T follicular helper cell (primary cell): ENCODE measurements at places on chromosomes 4 and X.

- no peak for DNase-seq
Measured at GRCh38 chr4:182391111-182391684, 148.0 kb downstream of the TENM3 start.

DNA sequence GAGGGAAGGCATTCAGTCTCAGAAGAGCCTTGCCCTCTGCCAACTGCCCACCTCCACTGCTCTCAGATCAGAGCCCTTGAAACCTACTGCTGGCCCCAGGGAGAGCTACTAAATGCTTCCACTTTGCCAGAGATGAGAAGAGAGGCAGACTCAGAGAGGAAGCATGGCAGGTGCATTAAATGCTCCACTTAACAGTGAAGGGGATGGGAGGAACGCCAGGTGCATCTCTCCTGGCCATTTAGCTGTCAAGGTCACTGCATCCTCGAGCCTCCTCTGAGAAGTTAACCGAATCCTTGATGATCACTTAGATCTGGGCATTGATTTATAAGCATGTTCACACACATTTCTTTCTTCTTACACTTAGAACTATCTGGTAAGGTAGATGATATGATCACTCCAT is 15.0 kb downstream of the TRPC5 start:
- no peak for DNase-seq

GRCh38 chr4:165631208-165631894 is 241.7 kb upstream of the TLL1 start:
- no peak for DNase-seq

GRCh38 chr4:111930659-111931058 is 214.6 kb upstream of the FAM241A start:
- no peak for DNase-seq

DNA sequence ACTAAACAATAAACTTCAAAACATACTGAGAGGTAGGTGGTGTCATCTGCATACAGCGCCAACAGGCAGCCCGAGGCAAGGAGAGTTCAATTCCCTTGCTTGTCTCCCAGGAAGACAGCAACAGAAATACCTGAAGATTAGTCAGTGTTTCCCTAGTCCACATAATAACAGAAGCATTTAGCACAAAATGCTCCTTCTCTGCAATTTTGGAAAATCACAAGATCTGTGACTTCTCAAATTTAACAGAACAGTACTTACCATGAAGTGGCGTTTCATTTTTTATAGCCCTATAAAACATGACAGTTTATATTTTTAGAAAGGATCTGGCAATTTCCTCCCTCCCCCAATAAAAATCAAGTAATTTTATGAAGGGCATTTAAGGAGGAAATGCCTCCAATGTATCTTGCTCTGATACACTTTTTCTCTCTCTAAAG is 67.1 kb upstream of the MYOZ2 start:
- DNase-seq, result no peak

DNA sequence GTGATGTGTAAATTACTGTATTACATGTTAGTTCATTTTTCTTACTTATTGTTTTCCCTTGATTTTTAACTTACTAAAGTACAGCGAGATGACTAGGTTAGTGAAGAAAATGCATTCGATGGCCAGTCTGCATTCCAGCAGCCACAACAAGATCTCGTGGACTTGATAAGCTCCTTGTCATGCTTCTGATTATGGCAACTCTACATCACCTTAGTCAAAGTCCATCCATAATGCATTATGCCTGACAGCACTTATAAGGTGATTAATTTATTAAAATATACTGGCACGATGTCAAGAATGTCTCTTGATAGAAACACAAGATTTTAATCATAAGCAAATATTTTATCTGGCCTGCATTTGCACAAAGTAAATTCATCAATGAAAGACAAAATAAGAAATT is 109.9 kb upstream of the NAP1L5 start:
- no peak for DNase-seq

- DNase-seq, result no peak
Measured at GRCh38 chr4:99310389-99310788, 10.8 kb downstream of the ADH1B start.

DNA sequence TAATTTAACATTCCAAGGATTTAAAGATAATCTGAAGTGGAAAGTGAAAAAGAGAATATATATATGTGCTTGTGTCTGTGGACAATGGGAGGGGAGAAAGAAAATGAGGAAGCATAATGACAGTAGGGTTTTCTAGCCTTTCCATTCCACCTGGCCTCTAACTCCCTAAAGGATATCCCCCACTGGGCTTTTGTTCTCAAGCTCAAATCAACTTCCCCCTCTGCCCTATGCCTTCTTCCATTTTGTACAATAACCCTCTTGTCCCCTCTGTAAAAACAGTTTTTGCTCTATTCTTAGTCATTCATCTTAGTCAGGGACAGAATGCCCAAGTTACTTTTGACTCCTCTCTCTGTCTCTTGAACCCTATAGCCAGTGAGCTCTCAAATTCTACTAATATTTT is 23.6 kb downstream of the ANTXR2 start:
- DNase-seq, result no peak

GRCh38 chrX:71859637-71860036 is 51.0 kb upstream of the NHSL2 start:
- no peak for DNase-seq

GRCh38 chr4:103303011-103303410 is 104.9 kb upstream of the CENPE start:
- DNase-seq, result no peak

DNA sequence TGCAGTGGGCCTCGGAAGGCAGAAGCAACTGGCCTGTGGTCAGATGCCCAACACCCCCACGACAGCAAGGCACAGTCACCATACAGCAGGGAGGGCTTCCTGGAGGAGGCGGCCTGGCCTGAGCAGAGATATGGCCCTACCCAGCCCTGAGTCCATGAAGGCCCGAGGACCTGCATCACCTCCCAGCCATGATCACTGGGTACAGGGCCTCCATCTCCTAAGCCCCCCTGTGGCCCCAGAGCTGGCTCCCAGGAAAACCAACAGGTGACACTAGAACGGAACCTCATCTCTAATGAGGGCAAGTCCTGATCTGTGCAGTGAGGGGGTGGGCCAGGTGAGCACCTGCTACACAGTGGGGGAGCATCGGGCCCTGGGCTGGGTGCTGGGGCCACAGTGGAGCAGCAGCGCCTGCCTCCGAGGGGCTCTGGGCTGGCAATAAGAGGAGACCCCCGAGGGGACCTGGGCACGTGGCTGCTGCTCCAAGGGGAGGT is 26.2 kb upstream of the MXD4 start:
- no peak for DNase-seq

DNA sequence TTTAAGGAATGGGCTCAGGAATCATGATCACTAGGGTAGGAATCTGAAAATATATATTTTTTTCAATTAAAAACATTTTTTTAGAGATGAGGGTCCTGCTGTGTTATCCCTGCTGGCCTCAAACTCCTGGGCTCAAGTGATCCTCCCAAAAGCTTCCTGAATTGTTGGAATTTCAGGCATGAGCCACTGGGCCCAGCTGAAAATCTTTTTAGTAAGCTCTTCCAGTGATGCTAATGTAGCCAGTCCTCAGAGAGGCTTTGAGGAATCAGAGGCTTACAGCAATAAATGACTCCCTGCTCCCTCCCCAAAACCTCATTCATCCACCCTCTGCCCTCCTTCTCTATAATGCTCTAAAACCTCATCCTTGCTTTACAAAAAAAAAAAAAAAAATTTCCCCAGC is 129.5 kb downstream of the ZIC3 start:
- DNase-seq, result no peak

- DNase-seq, result no peak
Measured at GRCh38 chr4:101201421-101201820, 145.9 kb downstream of the PPP3CA start.

DNA sequence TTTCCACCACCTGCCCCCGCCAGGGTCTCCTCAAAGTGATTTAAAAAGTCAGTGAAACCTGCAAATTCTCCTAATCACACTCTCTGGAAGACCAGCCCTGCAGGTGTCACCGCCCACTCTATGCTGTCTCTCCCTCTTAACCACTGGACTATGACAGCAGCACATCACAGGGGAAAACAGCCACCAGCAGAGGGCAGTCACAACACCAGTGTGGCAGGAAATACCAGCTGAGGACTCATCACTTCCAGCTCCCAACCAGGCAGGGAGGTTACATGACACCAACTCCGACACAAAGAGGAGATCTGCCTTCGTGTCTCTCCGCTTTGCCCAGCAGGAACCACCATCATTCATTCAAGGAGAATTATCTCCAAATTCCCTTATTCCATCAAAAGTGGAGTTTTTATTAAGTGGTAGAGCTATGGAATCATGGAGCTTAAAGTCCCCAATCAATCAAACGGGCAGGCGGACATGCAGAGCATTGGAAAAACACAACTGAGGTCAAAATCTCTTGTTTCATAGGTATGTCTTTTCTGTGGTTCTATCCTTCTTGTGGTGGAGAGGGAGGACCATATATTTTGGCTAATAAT is 91.3 kb downstream of the NSUN7 start:
- DNase-seq, result peak; percentile 42

- no peak for DNase-seq
Measured at GRCh38 chrX:154541896-154542722, 4.5 kb downstream of the G6PD start.

GRCh38 chr4:176186671-176187395 is 8.6 kb downstream of the SPATA4 start:
- DNase-seq, result no peak

DNA sequence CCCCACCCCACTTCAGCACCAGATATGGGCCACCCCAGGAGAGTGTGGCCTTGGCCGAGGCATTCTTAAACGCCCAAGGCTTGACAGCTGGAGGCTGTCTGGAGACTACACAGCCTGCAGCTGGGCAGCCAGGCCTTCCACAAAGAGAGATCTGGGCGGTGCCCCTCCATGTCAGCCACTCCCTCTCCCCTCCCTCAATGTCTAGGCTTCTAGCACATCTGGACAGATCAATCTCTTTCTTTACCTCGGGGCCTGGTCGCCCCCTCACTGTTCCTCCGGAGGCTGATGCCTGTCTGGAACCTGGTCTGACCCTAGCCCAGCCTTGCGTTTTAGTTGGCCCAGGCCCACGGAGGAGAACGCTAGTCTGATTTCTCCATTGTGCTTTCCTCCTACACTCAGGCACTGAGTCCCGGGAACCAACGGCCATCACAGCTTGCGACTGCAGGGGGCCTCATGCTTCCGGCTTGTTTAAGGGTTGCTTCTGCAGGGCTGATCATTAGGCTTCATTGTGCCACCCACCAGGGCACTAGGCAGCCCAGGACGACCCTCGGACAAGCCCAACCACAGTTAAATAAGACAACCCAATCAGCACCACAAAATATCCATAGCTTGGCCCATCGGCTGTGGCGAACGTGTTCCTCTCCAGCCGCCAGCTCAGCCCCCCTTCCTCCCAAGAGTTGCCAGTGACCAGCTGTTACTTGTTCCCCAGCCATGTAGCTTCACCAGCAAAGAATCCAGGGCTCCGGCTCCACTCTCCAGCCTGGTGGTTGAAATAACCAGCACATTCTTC is 200.6 kb downstream of the BCOR start:
- no peak for DNase-seq

GRCh38 chrX:125137521-125137920 is 182.2 kb upstream of the TEX13C start:
- no peak for DNase-seq

DNA sequence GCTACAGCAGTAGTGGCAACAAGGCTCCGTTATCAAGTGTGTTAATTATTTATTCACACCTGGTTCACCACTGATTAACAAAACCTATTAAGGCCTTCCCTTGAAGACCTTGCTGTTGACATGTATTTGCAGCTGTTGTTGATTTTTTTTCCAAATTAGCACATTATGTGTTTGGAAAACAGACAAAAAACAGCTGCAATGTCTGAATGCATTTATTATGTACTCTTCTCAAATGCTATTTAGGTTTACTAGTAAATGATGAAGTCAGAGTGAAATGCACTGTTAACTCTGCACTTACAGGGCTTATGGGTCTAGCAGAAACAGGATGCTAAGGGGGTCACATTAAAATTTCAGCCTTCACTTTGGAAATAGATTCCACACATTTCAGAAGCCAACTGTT is 99.5 kb upstream of the PCDH7 start:
- DNase-seq, result no peak

DNA sequence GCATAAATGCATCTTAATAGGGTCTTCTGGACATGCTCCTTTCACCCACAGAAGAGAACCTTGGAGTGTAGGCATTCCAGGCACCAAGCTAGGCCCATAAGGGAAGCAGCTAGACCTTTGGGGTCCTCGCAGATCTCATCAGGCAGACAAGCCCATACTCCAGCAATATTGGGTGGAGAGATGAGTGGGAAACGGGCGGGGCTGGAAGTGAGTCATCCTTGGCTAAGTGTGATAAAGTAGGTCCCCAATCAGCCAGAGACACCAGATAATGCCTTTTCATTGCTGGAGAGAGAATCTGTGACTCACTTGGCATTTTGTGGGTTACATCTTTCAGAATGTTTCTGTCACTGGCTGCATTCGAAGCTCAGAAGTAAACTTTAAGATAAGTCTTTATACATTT is 133.3 kb upstream of the MBNL3 start:
- no peak for DNase-seq

DNA sequence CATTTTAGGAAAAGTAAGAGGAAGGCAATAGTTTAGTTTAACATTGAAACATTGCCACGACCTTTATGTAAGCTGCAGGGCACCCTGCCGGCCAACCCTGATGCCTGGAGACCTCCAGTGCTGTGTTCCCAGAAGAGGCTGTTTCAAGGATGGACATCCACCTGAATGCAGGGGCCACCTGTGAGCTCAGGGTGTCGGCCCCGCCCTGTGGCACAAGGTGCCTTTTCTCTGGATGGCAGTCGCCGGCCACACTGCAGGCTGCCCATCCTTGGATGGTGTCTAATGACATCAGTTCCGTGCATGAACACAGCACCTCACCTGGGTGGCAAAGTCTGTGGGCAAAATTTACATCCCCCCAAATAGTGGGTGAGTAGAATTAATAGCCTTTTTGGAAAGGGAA is 180.0 kb downstream of the AFAP1 start:
- DNase-seq, result no peak

GRCh38 chr4:168917138-168917779 is 92.8 kb downstream of the CBR4 start:
- DNase-seq, result no peak

DNA sequence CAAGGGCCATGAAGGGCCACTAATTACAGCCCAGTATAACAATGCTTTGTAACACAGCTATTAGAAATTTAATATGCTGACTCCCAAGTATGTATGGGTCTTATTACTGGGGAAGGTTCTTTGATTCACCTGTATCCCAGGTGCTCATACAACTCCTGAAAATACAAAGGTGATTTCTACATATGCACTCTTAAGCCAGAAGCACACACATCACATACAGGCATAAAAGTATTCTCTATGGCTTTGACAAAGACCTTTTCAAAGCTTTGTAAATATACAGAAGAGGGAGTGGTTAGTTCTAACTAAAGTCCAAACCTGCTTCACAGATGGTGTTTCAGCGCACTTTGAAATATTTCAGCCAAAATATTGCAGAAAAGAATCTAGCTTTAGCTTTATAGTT is 191.5 kb downstream of the SNCA start:
- no peak for DNase-seq

DNA sequence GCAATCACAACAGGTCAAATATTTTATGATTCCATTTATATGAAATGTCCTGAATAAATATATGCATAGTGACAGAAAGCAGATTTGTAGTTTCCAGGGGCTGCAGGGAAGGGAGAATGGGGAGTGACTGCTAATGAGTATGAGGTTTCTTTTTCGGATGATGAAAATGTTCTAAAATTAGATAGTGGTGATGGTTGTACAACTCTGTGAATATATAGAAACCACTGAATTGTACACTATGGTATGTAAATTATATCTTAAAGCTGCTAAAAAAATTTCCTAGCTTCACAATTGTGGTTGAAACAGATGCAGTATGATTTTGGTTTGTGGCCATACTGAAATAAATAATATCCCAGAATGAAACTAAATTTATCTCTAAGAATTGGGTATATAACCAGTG is 12.9 kb upstream of the IL2 start:
- DNase-seq, result no peak
